ENCODE measurements at places on chromosomes 1 and 21.

DNA sequence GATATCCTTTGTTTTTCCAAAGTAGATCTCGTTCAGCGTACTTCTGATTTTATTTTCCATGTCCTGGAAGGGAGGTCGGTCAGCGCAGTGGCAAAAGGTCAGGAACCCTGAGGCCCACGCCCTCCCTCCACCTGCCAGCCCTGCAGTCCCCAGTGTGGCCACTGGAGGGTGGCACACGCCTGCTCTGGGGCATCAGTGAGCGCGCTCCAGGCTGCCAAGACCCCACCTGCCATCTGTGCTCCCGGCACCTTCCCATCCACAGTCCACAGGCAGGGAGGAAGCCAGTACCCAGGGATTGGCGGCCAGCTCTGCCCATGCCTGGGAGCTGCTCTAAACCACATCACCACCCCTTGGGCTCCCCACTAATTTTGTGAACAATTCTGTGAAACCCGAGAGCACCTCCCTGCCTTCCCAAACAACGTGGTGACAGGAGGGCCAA is 32.3 kb downstream of the SLC66A1 start:
- DNase-seq, result no peak

GRCh38 chr1:193654951-193655735 is 468.7 kb upstream of the B3GALT2 start:
- DNase-seq, result no peak

GRCh38 chr1:243850202-243850451 is at the start of gene AKT3:
Gene AKT3, minus strand, starts transcription at chr1:243850243. Its CDS starts 7,073 bp downstream, at chr1:243843170.
- no peak for DNase-seq

DNA sequence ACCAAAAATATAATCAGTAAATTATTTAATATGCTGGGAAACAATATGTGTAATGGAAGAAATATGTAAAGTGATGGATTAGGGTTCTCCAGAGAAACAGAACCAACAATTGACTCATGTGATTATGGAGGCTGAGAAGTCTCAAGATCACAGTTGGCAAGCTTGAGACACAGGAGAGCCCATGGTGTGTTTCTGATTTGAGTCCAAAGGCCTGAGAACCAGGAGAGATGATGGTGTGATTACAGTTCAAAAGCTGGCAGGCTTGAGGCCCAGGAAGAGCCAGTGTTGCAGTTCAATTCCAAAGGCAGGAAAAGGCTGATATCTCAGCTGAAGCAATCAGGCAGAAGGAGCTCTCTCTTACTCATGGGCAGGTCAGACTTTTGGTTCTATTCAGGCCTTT is 138.8 kb upstream of the NBPF11 start:
- DNase-seq, result no peak

GRCh38 chr1:234666761-234667160 is 56.8 kb upstream of the IRF2BP2 start:
- DNase-seq, result no peak

GRCh38 chr1:69263921-69264391 is 303.8 kb upstream of the LRRC7 start:
- DNase-seq, result no peak

GRCh38 chr1:218702775-218703174 is 357.6 kb downstream of the TGFB2 start:
- no peak for DNase-seq

DNA sequence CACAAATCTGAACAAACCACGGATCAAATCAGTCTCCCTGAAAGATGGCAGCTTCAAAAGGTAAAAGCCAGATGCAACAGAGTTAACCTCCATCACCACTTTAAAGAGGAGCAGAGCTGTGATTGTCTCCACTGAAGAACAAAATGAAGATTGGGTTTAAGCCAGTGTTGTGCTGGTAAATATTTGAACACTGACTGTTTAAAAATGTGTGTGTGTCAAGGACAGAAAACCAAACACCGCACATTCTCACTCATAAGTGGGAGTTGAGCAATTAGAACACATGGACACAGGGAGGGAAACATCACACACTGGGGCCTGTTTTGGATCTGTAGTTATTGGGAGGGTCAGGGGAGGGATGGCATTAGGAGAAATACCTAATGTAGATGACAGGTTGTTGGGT is 83.9 kb downstream of the ST6GALNAC5 start:
- DNase-seq, result no peak

- no peak for DNase-seq
These were observed 11.3 kb downstream of the THEM4 start for GRCh38 chr1:151897991-151898431.

DNA sequence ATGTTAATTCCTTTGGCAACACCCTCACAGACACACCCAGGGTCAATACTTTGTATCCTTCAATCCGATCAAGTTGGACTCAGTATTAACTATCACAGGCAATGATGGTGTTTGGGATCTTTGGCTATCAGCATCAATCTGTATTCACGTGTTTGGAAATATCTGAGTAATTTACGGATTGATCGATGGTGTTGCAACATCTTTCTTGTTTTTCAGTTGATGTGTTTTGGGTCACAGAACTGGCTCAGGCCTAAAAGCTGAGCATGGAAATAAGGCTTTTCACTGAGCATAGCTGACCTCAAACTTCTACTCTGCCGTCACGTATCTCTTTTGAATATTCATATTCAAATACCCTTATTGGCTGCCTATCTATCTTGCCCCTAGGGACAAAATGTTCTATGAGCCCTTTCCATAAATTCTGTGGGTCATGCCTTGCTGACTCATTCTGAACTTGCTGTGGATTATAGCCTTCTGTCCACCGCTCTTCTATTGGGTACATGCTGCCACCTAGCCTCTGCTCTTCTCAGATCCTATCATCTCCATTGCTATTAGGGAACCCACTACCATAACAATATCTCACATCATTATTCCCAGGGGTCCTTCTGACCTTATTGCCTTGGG is 156.0 kb downstream of the PDE4B start:
- no peak for DNase-seq

DNA sequence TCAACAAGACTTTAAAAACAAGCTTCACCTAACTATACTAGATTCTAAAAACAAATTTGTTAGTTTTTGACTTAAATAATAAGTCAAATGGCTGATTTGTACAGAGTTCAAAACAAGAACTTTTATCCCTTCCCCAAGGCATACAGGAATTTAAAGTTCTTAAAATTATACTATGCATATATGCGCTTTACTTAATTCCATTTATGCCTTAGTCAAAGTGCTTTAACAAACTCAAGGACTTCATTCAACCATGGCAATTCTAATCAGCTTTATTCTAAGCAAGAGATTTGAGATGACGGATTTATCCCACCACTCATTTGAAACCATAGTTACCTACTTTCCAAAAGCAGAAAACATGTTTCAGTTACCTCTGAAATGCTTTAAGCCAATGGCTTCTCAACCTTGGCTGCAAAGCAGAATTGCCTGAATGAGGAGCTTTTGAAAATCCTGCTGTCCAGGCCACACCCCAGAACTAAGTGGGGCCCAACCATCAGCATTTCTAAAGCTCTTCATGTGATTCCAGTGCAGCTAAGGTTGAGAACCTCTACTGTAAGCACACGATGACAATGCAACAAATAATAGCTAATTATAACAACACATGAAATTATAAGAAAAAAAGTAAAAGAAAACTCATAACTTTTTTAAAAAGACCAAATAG is 44.6 kb downstream of the TTLL7 start:
- DNase-seq, result no peak

- DNase-seq, result no peak
These were observed 12.7 kb upstream of the SDHB start for GRCh38 chr1:17066361-17067068.

DNA sequence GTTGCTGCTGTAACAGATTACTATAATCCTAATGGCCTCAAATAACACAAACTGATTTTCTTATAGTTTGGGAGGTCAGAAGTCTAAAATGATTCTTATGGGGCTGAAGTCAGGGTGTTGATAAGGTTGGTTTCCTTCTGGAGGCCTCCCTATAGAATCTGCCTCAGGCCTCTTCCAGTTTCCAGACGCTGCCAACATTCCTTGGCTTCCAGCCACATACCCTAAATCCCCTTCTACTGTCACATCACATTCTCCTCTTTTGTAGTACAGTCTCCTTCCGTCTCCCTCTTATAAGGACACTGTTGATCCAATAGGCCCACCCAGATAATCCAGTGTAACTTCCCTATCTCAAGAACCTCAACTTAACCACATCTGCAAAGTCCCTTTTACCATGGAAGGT is 145.3 kb upstream of the NCAM2 start:
- DNase-seq, result no peak

DNA sequence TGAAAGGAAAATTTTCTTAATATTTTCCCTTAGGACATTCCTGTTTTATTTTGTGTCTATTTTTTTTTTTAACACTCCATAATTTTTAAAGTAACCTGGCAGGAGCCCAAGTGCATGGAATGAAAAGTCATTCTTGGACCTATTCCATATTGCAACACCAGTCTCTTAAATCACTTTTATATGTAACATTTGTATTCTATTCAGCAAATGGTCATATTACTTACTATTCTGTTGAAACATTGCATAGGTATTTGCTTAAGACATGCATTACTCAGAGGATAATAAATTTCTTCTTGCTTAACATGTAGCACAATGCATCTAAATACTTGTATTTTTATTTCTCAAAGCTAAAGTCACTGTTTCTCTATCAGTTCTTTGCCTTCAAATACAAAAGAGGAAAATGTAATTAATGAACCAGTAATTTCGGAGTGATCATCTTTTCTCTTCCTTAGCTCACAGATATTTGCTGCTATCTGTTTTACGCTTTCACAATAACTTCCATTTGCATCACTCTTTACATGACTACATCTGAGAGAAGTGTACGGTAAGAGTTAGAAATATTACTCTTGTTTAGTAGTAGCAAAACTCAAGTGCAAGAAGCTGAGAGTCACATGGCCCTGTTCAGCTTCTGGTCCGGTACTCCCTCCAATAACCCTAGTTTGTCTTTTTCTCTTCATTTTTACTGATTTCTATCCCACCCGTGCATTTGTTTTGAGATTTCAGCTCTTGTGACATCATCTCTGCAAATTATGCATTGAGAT is 394.8 kb downstream of the USP25 start:
- no peak for DNase-seq

GRCh38 chr1:182806015-182806678 is 16.6 kb downstream of the NPL start:
- DNase-seq, result no peak

DNA sequence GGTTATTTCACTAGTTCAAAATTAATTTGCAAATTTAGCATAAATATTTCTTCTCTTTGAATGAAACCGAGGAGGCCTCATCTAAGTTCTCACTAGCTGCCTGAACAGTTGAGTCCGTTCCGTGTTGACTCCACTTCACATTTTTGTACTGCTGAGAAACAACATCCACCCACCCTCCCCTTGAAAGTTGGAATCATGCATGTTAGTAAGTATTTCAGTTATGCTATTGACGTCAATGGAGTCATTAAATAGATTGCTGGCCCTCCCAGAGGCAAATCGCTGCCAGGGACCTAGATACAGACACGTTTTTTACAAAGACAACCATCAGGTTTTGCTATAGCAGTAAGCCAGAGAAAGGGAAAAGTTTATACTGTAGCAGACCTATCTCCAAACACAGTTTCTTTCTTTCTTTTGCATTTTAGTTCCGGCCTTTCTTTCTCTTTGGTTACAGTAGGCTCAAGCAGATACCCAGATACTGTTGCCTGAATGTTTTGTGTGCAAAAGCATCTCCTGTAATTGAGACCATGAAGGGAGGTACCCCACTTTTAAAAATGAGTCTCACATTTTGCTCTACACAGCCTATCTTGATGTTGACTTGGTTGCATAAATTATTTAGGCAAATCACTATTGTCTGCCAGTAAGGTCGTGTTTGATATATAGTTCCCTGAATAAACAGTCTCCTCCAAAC is 262.6 kb upstream of the SGIP1 start:
- DNase-seq, result no peak

DNA sequence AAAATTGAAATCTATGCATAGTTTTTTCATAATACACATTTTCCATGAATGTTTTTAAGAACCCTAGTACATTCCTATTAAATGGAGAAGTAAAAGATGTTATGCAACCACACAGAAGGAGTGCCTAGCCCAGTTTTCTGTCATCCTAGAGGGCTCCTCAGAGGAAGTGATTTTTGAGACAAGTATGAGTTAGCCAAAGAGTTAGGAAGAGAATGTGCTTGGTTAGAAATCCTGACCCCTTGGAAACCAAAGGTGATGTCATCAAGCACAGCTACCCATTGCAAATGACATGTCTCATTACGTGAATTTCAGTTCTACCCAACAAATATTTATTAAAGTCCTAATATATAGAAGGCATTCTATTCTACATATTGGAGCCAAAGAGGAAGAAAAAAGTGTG is 88.9 kb upstream of the TNFSF4 start:
- DNase-seq, result no peak

DNA sequence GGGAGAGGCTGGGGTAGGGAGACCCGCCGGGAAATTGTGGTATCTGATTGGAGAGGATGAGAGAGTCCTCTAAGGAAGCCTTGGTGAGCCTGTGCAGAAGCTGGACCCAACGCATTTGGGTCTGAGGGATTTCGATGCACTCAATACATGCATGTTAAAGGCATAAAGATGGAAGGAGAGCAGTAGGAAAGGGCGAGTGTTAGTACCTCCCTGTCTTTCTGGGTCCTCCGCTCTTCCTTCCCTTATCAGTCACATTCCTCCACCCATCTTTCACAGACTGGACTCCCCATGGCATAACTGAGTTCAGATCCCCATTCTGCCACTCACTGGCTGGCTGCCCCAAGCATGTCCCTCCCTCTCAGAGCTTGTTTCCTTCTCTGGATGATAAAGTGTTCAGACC is 7.3 kb downstream of the RGS16 start:
- DNase-seq, result no peak

DNA sequence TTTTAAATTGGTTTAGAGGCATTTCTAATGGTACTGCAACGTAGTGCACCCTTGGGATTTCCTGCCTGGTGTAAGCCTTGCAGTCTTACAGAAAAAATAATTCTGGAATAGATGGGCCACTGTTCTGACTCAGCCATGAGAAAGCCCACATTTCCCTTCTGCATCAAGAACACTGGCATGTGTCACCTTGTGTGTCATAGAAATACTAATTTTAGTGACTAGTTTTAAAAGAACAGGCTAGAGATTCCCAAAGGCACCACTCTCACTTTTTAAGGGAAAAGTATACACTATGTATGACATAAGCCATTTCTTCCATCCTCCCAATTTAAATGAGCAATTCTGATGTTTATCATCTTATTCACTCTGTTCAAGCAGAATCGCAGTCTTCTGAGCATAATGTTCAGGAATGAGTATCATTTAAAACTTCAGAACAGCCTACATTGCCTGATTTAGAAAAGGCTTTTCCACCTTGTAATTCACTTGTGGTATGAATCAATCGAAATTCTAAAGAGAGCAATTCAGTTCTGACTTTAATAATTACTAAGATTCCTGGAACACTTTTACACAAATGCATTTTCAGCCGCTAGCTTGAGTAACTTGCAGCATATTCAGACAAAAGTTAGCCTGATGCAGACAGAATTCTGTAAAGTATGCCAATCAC is 18.8 kb downstream of the RGS13 start:
- no peak for DNase-seq

DNA sequence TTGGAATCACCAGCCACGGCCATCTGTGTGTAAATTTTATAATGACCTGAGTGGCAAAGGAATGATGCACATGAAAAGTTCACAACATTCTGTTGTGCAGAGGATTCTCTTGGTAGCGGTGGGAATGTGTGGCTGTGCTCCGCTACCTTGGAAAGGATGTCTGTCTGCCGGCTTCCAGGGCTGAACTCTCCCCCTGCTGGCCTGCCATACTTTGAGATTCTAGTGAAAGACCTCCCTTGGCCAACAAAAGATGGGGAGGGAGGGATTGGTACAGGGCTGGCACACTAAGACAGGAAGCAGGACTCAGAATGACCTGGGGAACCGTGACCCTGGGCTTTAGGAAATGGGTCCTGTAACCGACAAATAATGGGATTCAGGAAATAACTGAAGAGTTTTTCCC is 194.5 kb upstream of the PLD5 start:
- no peak for DNase-seq

GRCh38 chr1:243343970-243344937 is 88.4 kb downstream of the SDCCAG8 start:
- no peak for DNase-seq

All from stimulated activated CD4-positive, alpha-beta T cell treated with anti-CD3 and anti-CD28 coated beads, TNF-alpha, amount 100 ng/mL, for 4 hours (primary cell).